Hepatic stellate cell (primary cell): ENCODE measurements at places on chromosomes 3 and 15.

DNA sequence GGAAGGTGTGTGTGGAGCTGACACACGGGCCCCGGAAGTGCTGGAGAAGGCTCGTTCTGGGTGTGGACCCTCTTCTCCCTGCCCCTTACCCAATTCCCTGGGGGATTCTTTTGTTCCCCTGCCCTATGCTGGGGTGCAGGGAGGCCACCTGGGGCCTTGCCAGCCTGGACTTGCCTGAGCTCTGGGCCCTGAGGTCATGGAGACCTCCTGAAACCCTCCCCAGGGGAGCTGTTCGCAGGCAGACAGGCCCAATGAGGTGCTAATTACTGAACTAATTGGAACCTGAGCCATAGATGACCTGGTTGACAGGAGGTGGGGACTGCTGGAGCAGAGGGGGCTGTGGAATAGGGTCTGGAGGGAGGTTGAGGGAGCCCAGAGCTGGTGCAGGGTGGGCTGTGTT lies 9.4 kb upstream of the C15orf39 start:
- DNase-seq, result no peak

DNA sequence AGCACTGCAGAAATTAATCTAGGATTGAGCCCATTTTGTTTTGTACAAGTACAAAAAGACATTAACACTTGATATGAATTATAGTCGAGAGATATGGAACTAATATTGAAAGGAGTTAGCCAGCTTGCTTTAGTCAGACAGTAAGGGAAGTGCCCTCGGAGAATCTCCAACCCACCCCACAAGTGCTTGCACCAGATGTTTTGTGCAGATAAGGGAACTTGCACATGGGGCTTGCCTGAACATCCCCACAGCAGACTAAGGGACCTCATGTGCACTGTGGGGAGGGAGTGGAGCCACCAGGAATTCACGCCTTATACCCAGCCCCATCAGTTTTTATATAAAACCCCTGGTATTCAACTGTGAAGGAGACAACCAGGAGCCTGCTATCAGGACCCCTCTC lies 122.3 kb downstream of the EFHB start:
- no peak for DNase-seq

GRCh38 chr3:33758864-33759263 lies 39.6 kb upstream of the PDCD6IP start:
- DNase-seq, result no peak

DNA sequence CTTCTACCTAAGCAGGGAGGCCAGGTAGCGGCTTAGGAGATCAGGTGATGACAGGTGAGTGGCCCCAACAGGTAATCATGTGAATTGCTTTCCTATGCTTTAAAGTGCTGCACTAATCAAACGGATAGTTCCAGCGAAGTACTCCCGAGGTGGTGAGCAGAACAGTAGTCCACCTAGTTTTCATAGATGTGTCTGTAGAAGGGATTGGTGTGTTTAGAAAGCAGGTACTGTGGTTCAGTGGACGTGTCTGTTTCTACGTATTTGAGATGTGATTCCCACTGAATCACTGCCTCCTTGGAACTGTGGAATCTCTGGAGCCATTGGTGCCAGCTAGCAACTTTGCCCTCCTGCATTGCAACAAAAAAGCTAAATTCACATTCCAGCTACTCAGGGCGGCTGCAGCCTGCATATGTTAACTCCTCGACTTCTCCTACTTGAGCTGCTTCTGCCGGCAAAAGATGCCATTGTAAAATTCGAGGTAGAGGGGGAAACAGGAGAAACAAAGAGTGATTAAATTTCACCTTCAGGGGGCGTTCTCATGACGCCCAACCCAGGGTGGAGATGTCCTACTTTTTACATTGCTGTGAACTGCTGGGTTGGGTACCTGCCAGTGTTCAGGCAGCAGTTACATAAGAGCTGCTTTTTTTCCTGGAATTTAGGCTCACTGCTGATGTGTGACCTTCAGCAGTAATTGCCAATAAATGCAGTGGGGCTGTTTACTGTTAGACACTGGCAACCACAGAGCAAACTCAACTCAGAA lies 227.3 kb downstream of the ITPR1 start:
- DNase-seq, result no peak

GRCh38 chr3:159451067-159451466 lies 537.6 kb upstream of the IL12A start:
- DNase-seq, result no peak

DNA sequence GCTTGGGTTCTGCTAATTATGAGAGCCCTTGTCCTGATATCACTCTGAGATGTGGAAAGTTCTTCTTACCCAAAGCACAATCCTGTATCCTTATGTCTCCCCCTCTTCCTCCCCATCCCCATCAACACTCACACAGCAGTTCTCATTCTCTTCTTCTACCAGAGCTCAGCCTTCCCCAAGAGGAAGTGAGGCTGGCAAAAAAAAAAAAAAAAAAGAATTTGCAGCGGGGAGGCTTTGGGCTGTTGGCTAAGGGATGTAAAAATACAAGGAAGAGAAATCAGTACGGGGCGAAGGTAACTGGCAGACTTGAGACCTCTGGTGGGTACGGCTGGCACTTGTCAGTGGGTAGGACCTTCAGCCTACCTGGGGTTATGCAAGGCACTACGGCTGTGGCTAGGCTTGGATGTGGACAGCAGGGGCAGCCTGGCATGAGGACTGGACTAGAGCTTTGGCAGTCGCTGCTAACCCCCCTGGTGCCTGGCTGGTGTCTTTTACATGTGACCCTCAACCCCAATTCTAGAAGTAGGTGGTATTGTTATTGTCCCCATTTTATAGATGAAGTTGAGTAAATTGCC lies 5.4 kb downstream of the VIPR1 start:
- no peak for DNase-seq

DNA sequence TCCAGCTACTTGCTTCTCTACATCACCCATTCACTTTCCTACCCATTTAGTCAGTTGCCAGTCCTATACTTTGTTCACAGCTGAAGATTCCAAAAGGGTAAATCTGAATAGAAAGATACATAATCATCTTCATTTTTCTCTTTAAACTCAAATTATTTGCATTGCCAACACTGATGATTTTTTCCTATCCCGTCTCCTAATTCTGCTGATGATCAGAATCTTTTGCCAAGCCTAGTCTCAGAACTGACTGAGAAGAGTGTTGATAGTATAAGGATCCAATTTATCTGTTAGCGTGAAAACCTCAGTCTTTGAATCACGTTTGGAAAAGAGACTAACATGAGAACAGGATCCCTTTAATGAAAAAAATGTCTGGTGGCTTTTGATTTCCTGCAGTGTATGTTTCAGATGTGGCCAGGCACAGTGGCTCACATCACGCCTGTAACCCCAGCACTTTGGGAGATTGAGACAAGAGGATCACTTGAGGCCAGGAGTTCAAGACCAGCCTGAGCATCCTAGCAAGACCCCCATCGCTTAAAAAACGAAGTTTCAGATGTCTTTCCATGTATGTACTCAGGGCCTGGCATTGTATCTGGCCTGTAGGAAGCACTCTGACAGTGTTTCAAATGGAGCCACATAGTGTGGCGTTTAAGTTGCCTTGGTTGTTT lies 169.4 kb downstream of the KLHL25 start:
- DNase-seq, result no peak

- no peak for DNase-seq
Observed at GRCh38 chr15:60945196-60945595, 283.9 kb downstream of the RORA start.

DNA sequence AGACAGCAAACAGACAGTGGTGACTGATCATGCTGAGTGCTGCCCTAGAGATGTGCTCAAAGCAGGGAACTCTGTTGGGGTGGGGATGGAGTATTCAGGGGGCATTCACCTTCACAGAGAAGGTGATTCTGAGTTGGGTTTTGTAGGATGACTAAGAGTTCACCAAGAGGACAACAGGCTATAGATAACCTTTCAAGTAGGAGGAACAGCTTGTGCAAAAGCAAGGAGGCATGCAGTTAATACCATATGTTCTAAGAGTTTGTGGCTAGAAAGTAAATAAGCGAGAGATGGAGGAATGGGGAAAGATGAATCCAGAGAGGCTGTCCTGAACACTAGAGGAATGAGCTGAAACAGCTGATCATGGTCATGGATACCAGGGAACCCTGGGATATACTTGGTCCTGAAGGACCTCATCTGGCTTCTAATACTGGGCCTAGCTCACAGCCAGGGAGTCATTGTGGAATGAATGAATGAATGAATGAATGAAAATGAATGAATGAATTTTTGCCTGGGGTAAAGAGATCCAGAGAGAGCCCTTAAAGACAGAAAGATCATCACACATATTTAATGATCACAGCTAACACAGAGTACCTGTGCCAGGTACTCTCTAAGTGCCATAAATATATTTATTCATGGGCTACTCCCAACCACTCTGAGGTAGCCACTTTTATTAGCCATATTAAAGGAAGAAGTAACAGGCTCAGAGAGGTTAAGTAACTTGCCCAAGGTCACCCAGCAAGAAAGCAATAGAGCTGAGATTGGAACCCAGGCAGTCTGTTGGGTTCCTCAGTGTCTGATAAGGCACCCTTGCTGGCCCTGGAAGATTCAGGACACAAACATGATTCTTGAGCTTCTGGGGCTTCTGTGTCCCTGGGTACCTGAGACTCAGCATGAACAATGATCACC lies 22.0 kb downstream of the SMAD6 start:
- no peak for DNase-seq

- DNase-seq, result peak; percentile 80
Observed at GRCh38 chr3:143302638-143303171, 183.1 kb downstream of the CHST2 start.

- no peak for DNase-seq
Observed at GRCh38 chr3:60399292-60399691, 852.0 kb downstream of the FHIT start.

- DNase-seq, result peak; percentile 25
Observed at GRCh38 chr15:71532994-71533393, 277.4 kb upstream of the NR2E3 start.

DNA sequence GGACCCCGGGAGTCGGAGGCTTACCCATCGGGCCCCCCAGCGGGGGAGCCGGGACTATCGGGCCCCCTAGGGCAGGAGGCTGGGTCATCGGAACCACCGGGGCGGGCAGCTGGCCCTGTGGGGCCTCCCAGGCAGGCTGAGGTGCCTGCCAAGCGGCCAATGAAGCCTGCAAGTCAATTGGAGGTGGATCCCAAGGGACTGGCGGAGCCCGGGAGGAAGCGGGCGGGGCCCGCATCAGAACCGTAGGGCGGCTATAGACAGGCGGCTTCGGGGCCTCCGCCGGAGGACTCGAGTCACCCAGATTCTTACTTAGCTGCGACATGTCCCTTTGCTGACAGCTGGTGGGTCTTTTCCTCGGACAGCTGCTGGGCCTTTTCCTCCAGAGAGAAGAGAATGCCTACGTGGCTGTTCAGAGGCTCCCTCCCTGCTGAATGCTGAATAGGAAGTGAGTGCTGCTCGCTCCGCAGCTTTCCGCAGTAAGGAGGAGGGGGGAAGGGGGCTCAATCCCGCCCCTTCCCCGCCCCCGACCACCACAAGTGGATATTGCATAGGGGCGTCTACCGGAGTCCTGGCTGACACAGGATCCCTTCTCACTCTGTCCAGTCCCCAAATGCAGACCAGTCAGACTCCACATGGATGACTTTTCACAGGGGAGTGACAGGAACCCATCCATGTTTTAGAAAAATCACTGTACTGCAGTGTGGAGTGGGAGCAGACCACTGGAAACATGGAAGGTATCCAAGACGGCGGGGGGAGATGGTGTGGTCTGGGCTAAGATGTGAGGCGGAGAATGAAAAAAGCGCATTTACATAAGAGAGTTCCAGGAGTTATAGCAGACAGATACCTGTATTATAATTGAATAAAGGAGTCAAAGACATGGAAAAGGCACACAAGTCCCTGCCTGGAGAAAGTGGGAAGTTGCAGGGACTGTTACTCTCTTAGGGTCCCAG lies at the start of gene MAGEL2:
TSS of gene MAGEL2 (minus strand) at position 447 of the 950 bp plus-strand sequence. CDS start at position 322, 125 bp downstream.
- DNase-seq, result no peak

DNA sequence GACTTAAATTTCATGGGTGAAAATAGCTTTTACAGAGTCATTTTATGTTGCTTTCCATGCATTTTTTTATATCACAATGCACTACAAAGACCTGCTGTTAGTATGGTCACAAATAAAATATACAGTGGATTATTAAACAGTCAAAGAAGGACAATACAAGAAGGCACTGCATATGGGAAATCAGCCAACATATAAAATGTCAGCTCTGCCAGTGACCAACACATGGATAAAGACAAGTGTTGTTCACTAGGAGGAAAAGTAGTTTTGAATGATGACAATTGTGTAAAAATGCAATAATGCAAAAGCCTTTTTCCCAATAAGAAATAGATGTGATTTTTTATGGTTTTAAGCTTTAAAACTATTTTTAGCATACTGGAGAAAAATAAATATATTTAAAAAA lies 425.3 kb upstream of the CBLB start:
- no peak for DNase-seq

DNA sequence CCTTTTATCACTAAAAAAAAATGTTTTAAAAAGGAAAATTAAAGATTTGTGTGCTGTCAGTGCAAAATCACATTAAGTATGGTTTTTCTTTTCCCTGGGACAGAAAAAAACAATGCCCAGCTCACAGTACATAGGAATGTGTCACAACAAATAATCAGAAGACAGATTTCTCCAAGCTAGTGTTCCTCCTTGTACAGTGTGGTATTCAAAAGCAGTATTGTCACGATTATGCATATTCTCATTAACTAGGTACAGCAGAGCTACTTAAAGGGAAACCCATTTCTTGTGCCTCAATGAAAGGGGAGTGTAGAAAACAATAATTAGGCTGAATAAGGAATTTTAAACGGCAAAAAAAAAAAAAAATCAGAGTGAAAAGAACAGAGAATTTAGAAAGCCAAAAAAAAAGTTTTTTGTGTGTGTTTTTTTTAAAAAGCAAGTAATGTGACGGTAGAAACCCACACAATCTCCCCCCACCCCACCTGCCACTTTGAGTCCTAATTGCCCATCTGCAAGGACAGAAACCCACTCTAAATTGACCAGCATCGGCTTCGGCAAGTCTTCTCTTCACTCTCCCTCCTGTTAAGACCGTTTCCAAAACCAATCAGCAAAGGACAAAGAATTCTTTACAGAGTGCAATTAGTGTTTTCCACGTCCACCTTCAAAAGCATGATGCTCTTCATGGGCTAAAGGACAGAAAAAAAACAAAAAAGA lies 41.0 kb downstream of the EIF4E3 start:
- no peak for DNase-seq

GRCh38 chr3:65961733-65962132 lies 77.0 kb downstream of the MAGI1 start:
- no peak for DNase-seq

DNA sequence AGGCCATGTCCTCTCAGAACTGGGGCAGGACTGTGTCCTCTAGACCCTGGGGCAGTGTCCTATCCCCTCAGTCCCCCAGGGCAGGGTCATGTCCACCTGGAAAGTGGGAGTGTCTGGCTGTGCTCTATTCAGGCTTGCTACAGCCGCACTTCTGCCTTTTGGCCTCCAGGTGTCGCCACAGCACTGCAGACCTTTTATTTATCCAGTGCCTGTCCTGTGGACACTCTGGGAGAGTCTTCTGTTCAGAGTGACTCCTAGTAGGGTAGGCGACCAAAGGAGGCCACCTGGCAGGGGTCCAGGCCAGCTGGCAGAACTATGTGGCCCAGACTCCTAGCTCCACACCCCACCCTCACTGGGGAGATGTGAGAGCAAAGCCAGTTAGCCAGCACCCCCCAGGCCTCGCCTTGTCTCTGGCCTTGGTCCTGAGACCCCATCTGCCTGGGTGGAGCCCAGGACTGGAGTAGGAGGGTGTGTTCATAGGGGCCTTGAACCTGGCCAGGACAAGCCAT lies 3.9 kb downstream of the TMIE start:
- peak; percentile 79 for DNase-seq

- no peak for DNase-seq
Observed at GRCh38 chr3:144351011-144351410, 379.4 kb downstream of the DIPK2A start.

- DNase-seq, result no peak
Observed at GRCh38 chr3:152609891-152610290, 225.0 kb upstream of the P2RY1 start.
